ENCODE measurements at places on chromosomes 12 and 14.

GRCh38 chr14:104650057-104650980 lies 39.1 kb upstream of the INF2 start:
- peak; percentile 67 for DNase-seq

DNA sequence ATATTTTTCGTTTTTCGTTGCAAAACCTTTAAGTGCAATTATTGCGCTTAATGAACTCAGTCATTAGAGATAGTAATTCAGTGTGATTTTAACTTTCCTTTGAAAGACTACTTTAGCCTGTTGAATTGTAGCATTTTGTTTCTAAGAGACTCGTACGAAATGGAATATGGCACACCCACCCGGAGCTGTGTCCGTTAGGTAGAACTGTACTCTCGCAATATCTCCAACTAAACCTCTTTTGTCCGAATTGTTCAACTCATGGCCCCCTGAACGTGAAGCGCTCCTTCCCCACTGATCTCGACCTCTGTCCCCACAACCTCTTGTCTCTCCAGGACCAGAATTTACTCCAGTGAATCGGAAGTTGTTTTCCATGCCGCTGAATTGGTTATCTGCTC lies 800 bp downstream of the PCNX4 start:
- DNase-seq, result no peak

- DNase-seq, result no peak
These were observed 211.8 kb downstream of the BMP4 start for GRCh38 chr14:53744857-53745256.

DNA sequence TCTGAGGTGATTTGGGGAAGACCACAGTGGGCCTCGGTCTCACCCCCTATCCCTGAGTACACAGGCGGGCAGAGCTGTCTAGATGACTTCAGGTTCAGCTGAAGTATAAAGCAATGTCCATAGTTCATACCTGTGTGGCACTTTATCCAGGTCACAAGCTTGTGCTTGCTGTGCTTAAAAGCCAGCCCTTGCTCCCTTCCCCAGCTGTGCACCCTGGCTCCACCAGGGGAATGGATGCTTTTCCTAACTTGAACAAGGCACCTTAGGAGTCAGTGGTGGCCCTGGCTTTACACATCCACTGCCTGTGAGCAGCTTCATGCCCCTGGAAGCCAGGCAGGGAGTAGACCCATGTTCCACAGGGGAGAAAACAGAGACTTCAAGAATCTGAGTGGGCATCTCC lies 5.5 kb downstream of the CARMIL3 start:
- no peak for DNase-seq

DNA sequence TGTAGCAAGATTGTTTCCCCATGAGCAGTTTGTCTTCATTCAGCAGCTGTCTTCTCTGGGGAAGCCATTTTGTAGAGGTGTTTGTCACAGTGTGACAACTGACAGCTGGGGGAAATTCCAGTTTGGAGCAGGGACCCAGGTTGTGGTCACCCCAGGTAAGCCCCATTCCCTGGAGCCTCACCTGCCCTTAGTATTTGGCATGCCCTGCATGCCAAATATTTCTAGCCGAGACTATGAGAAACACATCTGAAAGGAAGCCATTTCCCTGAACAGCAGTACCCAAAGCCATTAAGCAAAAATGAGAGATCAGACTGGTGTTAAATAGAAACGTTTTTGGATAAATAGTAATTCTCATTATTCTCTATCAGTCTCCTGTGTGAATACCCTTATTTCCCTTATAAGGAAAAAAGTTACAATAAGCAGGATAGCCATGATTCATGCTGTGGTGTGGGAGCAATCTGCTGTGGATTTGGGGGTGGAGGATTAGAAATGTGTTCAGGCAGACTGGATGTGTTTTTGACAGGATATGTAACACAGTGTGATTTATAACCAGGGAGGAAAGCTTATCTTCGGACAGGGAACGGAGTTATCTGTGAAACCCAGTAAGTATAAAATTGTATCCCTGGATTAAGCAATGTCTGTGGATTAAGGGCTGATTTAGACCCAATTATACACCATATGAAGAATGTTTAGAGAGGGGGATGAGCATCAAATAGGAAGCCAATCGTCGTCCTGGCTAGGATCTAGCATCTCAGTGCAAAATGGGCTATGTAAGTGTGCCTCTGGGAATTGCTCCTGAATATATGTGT lies 68.9 kb downstream of the DAD1 start:
- DNase-seq, result no peak

GRCh38 chr12:112121780-112122565 lies 3.4 kb upstream of the TRAFD1 start:
- DNase-seq, result no peak

GRCh38 chr12:52695039-52695438 lies 8.3 kb downstream of the KRT77 start:
- DNase-seq, result no peak

GRCh38 chr12:11693601-11694000 lies 44.1 kb downstream of the ETV6 start:
- no peak for DNase-seq

DNA sequence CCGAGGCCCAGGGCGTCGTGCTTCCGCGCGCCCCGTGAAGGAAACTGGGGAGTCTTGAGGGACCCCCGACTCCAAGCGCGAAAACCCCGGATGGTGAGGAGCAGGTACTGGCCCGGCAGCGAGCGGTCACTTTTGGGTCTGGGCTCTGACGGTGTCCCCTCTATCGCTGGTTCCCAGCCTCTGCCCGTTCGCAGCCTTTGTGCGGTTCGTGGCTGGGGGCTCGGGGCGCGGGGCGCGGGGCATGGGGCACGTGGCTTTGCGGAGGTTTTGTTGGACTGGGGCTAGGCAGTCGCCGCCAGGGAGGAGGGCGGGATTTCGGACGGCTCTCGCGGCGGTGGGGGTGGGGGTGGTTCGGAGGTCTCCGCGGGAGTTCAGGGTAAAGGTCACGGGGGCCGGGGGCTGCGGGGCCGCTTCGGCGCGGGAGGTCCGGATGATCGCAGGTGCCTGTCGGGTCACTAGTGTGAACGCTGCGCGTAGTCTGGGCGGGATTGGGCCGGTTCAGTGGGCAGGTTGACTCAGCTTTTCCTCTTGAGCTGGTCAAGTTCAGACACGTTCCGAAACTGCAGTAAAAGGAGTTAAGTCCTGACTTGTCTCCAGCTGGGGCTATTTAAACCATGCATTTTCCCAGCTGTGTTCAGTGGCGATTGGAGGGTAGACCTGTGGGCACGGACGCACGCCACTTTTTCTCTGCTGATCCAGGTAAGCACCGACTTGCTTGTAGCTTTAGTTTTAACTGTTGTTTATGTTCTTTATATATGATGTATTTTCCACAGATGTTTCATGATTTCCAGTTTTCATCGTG lies 612 bp downstream of the MDM2 start:
- DNase-seq, result peak; percentile 70

DNA sequence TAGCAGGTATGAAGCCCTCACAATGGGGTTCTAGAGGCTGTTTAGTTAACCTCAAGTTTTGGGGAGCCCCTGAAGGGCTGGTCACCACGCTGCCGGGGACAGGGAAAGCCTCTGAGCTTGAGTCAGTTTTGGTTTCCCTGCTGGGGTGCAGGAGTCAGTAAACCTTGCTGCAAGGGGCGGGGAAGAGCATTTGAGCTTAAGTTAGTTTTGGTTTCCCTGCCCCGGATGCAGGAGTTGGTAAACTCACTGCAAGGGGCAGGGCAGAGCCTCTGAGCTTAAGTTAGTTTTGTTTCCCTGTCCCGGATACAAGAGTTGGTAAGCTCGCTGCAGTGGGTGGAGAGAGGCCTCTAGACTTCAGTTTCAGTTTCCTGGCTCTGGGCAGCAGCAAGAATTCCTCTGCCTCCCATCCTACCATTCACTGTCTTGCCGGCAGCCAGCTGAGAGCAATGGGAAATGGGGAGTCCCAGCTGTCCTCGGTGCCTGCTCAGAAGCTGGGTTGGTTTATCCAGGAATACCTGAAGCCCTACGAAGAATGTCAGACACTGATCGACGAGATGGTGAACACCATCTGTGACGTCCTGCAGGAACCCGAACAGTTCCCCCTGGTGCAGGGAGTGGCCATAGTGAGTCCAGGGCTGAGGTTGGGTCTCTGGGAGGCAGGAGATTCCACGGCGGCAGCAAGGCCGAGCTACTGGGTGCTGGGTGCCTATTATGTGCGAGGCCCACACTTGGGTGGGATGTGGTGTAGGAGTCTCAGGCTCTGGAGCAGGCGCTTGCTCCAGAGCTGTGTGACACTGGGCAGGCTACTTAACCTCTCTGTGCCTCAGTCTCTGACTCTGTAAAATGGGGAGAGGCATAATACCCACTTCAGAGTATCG lies at the start of gene OAS2:
OAS2 (plus strand) TSS at position 357 of the 878 bp plus-strand sequence; CDS start at position 447, 90 bp downstream.
- peak; percentile 82 for DNase-seq

DNA sequence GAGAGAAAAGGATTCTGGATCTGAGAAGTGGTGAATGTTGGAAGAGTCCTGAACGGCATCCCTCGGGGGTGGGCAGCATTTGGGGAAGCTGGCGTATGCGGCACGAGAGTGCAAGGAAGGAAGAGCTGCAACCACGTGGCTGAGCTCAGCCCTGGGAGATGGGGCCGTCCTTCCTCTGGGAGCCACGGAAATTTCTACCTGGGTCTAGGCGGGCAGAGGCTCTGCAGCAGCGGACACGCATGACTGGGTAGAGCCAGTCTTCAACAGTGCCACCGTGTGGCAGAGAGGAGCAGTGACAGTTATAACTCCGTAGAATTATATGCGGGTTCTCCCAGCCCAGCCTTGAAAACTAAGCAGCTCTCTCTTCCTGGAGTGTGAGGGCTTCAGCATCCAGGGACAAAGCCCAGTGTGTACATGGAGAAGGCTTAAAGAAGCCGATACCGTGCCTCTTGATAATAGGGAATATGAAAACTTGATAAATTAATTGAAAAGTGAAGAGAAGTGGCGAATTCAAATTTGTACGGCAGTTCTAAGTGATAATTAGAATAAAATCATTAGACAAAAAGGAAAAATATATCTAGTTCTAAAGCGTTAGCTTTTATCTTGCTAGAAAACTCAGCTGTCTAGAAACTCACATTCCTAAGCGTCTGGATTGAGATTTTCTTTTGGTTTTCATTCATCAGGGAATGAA lies 82.9 kb upstream of the STXBP6 start:
- peak; percentile 50 for DNase-seq

DNA sequence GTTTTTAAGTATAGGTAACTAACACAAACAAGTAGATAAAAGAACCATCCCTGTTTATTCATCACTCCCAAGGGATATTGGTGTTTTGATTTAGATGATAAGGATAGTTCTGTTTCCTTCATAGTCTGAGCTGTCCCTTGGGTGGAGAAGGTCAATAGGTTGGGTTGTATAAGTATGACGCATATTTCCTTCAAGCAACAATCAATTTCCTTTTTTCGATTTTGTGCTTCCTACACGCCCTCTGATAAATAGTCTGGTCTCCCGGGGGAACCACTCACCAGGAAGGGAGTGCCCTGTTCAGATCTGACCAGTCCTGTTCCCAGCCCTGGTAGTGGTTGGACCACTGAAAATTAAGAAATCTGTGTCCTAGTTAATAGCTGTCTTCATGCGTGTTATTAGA lies 378.8 kb upstream of the FAR2 start:
- no peak for DNase-seq

GRCh38 chr14:104292084-104292970 lies 153.9 kb downstream of the KIF26A start:
- DNase-seq, result no peak

DNA sequence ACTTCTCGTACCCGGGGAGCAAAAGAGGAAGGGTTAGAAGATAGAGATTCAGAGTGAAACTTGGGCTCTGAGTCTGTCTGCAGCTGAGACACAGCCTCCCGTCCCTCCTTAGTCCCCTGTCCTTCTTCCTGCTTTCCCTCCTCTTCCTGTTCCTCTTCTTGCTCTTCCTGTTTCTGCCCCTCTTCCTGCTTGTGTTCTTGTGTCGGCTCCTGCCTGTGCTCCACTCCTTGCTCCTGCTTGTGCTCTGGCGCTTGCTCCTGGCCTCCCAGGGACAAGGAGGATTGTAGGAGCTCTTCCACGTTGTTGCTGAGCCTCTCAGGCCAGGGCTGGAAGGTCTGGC lies 3.0 kb downstream of the ACRBP start:
- no peak for DNase-seq

DNA sequence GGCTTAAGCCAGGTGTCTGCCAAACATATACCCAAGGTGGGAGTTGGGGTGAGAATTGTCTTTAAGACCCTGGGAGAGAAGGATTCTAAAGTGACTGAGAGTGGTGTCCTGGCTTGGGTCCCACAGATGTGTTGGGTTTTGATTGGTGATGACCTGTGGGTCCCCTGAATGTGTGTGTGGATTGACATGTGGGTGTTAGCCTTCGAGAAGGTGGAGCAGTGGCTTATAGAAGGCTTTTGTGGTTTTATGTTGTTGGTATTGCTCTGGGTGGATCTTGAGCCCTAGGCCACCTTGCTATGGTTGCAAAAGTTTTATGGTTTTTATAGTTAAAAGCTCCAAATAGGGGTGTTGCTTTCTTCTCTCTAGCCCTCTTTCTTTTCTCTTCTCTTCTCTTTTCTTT lies 29.7 kb downstream of the PLEKHG3 start:
- no peak for DNase-seq

DNA sequence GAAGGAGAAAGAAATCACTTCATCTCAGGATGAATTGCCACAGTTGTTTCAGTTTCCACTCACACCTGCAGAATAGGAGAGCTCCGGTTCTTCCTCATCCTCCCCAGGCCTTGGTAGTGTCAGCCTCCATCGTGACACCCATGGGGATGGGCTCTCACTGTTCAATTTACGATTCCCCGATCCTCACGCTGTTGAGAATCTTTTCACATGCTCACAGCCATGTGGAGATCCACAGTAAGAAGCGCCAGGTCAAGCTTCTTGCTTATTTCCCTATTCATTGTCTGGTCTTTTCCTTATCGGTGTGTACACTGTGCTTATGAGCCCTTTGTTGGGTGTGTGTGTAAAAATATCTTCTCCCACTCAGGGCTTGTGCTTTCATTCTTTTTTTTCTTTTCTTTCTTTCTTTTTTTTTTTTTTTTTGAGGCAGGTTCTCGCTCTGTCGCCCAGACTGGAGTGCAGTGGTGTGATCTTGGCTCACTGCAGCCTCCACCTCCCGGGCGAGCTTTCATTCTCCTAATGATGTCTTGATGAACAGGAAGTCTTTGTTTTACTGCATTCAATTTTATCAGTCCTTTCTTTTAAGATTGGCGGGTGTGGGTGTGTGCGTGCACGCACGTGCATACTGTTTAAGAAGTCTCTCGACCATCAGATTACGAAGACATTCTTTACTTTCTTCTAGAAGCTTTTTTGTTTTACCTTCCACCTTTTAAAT lies 21.5 kb downstream of the RIN3 start:
- DNase-seq, result no peak

DNA sequence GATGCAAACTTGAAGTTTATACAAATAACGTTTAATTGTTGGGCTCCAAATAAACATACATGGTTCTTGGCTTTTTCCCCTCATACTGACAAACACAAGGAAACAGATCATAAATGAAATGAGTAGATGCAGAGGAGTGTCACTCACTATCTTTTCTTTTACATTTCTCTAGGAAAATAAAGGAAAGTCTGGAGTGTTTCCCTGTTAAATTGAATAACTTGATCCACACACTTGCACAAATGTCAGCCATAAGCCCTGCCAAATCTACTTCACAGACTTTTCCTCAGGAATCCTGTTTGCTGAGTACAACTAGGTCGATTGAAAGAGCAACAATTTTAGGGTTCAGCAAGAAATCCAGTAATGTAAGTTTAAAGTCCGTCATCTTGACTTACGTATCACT lies 175.3 kb downstream of the PLCZ1 start:
- no peak for DNase-seq
